ENCODE measurements at places on chromosomes 6 and 20.

DNA sequence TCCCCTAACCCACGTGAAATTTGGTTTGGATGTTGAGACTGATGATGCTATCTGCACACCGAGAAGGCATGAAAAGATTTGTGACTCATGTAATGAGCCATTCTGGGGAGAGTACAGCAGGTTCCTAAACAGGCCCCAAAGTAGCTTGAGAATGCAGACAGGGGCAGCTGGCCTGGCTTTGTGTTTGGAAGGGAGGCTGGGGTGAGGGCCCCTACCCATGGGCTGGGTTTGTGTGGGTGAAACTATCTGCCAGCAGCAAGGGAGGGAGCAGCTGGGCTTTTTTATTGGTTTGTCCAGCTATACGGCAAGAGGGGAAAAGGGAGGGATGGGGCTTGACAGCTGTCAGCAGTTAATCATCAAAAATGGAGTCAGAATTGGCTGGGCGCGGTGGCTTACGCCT lies 87.0 kb upstream of the RNF24 start:
- DNase-seq, result no peak

GRCh38 chr6:136820561-136820960 lies 1.8 kb upstream of the PEX7 start:
- DNase-seq, result no peak

GRCh38 chr6:24822696-24823095 lies 24.0 kb upstream of the ARMH2 start:
- DNase-seq, result no peak

DNA sequence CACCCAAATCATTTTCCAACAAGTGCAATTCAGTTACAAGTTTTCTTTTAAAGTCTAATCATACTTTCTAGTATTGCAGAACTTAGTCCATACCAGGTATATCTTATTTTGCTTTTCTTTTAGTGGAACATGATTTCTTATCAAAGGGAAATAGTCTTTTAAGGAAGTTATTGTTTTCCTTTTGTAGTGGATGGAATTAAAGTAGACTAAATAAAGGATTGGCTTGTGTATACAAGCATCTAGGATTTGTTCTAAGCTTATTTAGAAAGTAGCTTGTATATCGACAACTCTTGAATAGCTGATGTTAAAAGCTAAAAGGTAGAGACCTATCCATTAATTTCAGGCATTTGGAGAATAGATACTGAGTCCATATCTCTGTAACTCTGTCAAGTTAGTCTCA lies 14.8 kb downstream of the DCBLD1 start:
- DNase-seq, result no peak

DNA sequence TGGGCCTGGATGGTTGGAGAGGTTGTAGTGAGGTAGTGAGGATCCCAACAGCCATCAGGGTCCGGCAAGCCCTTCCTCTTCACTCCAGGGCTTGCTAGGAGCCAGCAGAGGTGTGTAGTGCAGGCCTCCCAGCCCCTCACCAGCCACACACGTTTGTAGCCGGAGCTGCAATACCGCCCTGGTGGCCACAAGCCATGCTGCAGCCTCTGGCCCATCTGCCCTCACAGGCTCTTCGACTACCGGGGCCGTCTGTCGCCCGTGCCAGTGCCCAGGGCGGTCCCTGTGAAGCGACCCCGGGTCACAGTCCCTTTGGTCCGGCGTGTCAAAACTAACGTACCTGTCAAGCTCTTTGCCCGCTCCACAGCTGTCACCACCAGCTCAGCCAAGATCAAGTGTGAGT lies 36.4 kb downstream of the EIF2S2 start:
- DNase-seq, result no peak

DNA sequence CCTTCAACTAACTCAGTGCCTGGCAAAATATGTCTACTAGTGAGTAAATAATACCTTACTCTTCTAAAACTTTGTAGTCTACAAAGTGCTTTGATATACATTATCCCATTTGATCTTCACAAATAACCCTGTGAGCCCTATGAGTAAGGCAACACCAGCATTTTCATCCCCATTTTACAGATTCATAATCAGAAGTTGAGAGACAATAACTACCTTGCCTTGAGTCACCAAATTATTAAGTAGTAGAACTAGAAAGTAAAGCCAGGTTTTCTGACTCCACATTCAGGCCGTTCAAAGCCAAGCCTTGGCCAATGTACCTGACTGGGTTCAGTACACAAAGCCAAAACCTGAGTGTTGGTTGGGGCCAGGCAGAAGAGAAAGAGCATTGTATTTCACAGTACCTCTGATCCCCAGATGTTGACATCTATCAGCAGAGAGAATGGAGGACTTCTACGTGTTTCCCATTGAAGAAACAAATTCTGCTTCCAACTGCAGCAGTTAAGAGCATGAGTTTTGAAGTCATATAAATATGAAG lies 111.3 kb upstream of the LGSN start:
- no peak for DNase-seq

- no peak for DNase-seq
These were observed 7.8 kb downstream of the TDP2 start for GRCh38 chr6:24658573-24659560.

DNA sequence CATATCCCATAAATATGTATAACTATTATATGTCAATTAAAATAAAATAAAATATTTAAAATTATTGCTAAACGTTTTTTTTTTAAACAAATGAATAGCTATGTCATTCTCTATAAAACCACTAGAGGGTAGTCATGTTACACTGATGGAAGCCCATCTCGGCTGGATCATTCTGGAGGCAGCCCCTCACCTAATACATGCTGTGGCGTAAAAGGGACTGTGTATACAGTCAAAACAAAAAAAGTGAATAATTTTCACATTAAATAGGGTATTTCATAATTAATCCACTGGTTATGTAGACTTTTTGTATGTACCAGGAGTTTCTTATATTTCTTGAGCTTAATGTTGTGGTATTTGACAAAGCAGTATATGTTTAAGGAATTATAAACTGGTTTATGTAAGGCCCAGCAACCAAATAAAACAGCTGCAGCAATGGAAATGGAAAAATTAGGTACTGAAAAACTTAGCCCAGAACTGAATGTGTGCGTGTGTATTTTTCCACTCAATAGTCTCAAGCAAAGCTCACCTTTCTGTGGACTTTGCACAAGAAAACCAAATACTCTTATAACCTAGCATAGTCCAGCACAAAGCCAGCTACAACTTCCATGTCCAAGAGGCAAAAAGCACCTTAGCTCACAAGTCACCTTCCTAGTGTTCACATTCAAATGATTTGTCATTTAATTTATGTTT lies 81.7 kb downstream of the COL9A1 start:
- DNase-seq, result no peak

DNA sequence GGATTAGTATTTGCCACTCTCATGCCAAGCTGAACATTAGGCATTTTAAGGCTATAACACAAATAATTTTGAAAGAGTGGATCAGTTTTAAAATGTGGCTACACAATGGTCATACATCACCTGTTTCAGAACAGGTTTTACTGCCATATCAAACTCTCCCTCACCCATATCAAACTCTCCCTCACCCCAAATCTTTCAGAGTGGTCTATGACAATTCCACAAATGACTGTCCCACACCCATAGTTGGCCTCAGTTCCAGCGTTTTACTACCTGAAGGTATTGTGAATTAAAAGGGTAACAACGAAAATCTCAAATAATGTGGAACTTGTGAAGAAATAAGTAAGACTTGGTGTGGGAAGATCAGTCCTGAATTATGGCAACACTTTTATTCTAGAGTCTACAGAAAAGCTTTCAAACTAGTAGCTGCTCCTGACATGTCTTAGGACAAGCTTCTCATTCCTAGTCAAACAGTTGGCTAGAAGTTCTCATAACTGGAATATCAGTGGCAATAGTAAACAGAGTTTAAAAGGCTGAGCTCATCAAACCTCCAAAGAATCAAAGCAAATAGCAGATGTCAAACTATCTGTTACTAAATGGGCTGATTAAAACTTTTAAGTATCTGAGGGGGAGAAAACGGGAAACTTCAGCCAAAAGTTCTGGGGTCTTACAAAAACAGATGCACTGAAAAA lies 52.4 kb downstream of the MAP3K7 start:
- DNase-seq, result no peak

DNA sequence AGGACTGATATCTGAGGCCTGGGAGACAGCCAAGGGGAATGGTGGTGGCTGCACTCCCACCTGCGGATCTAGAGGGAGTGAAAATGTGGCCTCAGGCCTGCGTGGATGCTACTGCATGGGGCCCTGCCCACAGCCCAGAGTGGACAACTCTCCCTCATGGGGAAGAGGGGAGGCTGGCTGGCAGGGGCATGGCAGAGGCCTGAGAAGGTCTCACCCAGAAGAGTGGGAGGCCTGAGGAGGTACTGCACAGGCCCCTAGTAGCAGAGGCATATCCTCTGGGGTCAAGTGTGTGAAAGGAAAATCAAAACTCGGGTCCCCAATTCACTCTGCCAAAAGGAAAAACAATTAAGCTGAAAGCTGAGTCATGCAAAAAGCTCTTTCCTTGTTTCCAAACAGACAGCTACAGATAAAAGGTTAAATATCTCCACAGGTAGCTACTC lies 158.2 kb downstream of the AKAP7 start:
- no peak for DNase-seq

DNA sequence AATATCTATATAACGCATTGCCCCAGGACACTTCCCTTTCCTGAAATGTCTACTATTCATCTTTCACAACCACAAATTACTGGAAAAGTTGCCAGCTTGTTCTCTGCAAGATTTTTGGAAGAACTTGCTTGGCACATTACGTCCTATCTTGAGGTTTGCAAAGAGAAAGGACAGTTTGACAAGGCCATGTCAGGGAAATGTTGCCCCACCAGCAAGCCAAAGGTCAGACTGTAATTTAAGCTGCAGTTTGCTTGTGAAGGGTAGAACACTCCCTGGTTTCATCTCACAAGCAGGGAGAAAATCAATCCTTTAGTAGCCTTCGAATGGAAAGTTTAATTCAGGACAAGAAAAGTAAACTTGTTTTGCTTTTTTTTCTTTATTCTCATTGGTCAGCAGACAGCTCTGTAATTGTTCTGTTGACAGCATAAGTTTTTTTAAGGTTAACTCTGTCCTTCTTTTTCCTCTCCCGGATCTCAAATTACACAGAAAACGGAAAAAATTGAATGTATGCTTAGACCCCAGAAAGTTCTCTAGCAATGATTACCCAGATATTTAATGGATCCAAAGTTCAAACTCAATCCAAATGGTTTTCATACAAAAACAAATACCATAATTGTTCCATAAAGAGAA lies 541.8 kb upstream of the NRSN1 start:
- no peak for DNase-seq

DNA sequence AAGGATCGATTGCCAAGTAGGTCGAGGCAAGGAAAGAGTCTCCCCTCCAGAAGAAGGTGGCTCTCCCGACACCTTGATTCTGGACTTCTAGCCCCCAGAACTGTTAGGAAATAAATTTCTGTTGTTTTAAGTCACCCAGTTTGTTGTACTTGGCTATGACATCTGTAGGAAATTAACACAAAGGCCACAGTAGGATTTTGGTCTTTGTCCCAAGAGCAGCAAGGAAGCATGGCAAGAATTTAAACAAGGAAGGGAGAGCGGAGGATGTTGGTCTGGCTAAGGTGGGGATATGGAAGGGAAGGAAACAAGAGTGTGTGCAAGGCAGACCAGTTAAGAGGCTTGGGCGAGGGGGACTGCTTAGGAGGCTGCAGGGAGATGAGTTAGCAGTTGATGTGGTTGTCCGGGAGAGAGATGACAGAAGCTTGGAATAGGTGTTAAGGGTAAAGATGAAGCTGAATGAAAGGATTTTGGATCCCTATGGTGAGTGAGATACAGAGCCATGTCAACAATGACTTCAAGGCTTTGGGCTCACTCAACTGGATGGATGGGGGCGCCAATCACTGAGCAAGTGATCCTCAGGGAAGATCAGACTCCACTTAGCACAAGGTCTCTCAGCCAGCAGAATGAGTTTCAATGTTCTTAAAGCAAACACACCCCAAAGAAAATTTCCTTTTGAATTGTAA lies 140.5 kb upstream of the ZNF217 start:
- DNase-seq, result no peak

- no peak for DNase-seq
These were observed 14.3 kb upstream of the INSM1 start for GRCh38 chr20:20353576-20353975.

DNA sequence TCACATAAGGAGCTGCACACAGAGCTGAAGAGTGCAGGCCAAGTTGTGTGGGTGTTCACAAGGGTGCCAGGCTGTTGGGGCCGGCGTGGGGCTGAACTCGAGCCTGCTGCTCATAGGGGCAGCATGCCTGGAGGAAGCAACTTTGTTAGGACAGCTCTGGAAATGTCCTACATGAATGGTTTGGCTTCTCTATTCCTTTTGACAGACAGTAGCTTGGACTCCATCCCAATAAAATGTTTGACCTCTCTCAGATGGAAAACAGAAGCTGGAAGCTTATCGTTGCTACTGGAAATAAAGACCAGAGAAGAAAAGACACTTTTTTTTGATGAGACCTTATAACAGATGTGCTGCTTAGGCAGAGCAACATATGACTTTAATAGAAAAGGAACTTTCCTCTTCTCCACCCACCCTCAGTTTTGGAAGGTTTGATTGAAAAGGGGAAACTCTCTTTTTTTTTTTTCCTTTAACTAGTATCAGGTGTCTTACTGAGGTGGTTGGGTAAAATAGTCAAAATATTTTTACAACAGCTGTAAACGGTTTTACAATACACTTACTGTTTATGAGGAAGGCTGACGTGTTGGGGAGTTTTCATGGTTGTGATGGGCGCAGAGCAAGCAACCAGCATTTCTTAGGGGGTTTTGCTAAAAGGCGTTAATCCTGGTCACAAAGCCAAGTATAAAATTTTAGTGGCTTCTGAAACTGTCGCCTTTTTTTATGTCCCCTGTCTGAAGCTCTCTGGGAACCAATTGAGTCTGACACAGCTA lies 80.7 kb upstream of the EEF1E1 start:
- DNase-seq, result no peak

- no peak for DNase-seq
These were observed 158.9 kb downstream of the RALGAPA2 start for GRCh38 chr20:20553541-20553940.

DNA sequence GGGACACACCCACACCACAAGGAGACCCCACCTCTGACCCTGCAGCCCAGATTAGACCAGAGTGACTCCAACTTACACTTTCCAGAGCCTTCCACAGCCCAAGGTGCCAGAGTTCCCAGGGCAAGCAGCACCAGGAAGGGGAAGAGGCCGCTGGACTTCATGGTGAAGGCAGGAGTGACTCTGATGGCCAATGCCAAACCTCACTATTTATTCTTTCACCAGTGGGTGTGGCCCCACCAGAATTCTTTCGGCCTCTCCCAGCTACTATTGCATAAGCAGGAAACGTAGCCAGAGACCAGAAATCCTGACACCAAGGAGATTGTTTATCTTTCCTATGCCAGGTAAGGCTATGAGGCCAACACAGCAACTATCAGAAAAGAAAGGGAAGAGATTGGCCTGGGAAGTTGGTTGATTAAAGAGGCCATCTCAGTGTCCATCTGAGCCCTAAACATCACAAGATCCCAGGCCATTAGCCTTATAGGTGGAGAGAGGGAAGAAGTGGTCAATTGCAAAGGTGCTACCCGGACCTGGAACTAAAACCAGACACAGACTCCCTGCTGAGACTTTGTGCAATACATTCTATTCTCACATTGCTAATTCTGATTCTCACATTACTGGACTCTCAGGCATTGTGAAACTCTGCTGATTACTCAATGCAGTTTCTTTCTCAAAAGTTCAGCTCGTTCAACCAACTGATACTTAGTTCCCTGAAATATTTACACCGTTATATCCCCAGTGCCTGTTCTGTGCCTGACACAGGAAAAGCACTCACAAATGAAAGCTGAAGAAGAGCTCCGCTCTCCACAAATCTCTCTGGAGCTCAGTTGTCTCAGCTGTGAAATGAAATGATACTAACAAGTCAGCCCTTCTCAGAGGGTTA lies at the start of gene SLPI:
TSS of gene SLPI (minus strand) at position 182 of the 880 bp plus-strand sequence. CDS start at position 161, 21 bp downstream.
- no peak for DNase-seq

- no peak for DNase-seq
These were observed 311.9 kb upstream of the CITED2 start for GRCh38 chr6:139686308-139686707.

Data from activated CD8-positive, alpha-beta memory T cell treated with anti-CD3 and anti-CD28 coated beads for 1 hour (primary cell).